ENCODE measurements at places on chromosomes 12 and 14.

GRCh38 chr12:130981074-130981742 lies 27.5 kb downstream of the ADGRD1 start:
- no peak for DNase-seq

GRCh38 chr12:40446385-40446784 lies 221.6 kb downstream of the LRRK2 start:
- DNase-seq, result no peak

GRCh38 chr14:33674927-33675326 lies 275.9 kb downstream of the EGLN3 start:
- DNase-seq, result no peak

GRCh38 chr12:100187068-100187467 lies 13.5 kb upstream of the ACTR6 start:
- DNase-seq, result no peak

DNA sequence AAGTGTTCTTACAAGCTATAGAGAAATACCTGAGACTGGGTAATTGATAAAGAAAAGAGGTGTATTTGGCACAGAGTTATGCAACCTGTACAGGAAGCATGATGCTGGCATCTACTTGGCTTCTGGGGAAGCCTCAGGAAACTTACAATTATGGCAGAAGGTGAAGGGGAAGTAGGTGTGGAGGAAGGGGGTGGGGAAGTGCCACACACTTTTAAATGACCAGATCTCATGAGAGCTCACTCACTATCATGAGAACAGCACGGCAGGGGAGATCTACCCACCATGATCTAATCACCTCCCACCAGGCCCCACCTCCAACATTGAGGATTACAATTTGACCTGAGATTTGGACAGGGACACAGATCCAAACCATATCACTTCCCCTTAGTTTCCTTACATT lies 32.8 kb downstream of the TSHR start:
- DNase-seq, result no peak

- DNase-seq, result no peak
These were observed 91.8 kb upstream of the BCL11B start for GRCh38 chr14:99363616-99364290.

- DNase-seq, result no peak
These were observed 3.0 kb downstream of the BMAL2 start for GRCh38 chr12:27335364-27336281.

GRCh38 chr14:103500148-103500990 lies 22.3 kb downstream of the CKB start:
- peak; percentile 81 for DNase-seq

DNA sequence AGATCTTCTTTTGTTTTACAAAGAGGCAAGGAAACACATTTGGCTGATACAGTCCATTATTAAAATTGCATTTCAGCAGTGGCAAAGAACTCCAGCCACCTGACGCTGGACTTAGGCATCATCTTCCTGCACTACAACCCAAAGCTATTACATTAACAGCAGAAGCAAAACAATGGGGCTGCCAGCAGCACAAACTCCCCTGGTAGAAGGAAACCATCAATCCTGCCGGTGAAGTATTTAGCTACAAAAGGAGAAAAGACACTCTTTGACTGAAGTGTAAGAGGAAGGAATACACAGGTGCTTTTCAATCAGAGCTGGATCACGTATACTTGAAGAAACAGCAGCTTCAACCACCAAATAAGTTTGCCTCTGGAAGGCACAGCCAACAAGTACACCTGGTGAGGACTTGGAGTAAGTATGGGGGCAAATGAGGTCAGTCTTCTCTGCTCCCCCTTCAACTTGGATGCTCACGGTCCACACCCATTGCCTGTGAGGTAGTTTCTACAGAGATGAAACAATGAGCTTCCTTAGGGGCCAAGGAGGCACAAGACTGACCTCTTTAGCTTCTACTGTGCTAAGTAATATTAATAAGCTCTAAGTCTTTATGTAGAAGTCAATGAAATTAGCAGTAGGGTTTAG lies 125.9 kb upstream of the FOXN3 start:
- DNase-seq, result no peak

GRCh38 chr12:118436002-118436730 lies 59.8 kb downstream of the SUDS3 start:
- no peak for DNase-seq

- no peak for DNase-seq
These were observed 161.6 kb upstream of the HIF1A start for GRCh38 chr14:61533513-61534255.

DNA sequence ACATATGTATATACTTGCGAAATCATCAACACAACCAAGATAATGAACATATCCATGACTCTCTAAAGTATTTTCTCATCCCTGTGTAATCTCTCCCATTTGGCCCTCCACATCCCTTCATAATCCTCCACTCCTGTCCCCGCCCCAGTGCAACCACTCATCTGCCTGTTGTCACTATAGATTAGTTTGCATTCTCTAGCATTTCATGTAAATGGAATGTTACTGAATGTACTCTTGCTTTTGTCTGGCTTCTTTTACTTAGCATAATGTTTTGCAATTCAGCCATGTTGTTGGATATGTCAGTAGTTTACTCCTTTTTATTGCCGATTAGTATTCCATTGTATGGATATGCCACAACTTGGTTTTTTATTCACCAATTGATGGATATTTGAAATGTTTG lies 99.1 kb downstream of the BICD1 start:
- DNase-seq, result no peak

DNA sequence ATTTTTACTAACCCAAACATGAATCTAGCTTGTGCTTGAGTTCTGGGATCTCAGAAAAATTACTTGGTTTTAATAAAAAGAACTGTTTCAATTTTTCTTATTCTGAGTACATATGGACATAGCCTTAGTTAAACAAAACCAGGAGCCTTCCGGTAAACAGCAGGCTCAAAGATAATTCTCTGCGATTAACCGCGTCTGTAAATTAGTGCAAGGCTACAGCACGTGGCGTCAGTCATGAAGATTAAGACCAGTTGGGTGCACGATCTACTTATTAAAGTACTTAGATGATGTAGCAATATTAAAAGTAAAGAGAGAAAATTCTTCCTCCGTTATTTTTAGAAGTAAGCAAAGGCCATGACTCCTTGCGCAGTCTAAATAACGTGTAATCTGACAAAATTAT lies 700 bp downstream of the KCNJ8 start:
- DNase-seq, result no peak

GRCh38 chr14:42535397-42535796 lies 928.7 kb downstream of the LRFN5 start:
- DNase-seq, result no peak

- no peak for DNase-seq
These were observed 122.8 kb downstream of the VRK1 start for GRCh38 chr14:96920023-96920422.

DNA sequence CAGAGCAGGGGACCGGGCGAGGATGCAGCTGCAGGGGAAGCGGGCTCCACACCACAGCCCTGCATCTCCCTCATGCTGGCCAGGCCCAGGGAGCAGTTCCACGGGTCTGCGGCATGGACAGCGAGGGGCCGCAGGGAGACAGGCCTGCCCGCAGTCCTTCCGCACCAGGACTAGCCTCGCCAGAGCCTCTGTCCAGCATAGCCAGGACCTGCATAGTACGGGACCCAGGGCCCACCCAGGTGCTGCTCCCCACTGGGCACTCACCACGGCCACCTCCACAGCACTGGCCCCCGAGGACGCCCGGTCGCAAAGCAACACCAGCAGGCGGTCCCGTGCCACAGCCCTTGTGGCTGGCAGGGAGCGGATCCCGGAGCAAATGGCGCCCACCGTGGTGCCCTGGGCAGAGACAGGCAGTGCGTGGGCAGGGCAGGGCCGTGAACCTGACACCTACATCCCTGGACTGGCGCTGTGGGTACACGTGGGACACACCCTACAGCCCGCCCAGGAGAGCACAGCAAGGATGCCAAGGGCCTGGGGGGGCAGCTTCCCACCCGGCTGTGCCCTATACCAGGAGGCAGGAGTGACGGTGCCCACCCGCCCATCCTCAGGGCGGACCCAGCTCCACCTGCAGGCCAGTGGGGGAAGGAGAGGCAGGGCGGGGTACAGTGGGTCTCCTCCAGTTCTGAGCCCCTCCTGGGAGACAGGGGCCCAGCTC lies 23.8 kb downstream of the JAG2 start:
- no peak for DNase-seq

- DNase-seq, result no peak
These were observed 117.2 kb downstream of the TTC7B start for GRCh38 chr14:90699016-90699415.

GRCh38 chr14:92665661-92666110 lies 82.7 kb downstream of the LGMN start:
- DNase-seq, result no peak

GRCh38 chr12:4308334-4308950 lies 12.6 kb upstream of the TIGAR start:
- no peak for DNase-seq

- no peak for DNase-seq
These were observed 40.3 kb downstream of the EVL start for GRCh38 chr14:100105357-100106169.

DNA sequence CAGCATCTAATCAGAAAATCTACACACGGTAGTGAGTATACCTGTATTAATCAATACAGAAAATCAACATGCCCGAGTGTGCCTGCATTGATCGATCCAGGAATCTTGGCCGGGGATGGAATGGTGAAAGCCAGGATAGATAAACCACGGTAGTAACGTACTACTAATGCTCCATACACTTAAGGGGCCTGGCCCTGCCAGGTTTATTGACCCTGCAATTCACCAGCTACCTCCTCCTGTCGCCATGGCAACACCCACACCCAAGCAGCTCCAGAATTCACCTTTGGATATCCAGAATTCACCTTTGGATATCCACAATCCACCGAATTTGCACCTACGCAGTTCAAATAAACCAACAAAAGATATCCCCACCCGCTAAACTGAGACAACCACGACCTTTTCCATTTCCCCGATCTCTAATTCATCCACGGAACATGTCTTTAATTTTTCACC lies 14.8 kb upstream of the CALM1 start:
- no peak for DNase-seq

DNA sequence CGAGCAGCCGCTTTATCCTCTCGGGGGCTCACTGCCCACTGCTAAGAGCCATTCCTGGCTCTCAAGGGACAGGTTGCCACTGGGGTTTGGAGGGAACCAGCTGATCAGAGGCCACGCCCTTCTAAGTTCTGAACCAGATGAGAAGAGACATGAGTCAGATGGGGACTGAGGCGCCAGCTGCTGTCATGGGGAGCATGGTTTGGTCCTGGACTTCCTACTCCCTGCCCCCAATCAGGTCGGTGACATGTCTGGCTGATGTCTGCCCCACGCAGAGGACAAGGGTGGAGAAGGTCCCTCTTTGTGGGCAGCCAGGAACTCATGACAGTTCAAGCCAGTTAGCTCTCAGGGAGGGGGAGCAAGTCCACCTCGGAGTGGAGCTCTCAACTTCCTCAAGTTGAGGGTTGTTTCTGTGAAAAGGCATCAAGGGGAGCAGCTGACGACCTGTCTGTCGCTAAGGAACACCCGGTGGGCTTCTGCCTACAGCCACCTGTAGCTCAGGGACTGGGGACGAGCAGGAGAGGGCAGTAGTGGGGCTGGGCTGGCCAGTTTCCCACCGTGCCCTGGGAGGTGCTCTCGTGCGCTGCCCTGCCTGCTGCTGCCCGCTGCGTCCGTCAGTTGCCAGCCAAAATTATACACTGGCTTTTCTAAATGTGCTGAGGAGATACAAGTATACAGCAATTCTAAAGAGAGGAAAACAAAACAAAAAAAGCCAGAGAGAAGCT lies 20.5 kb downstream of the PSMC1 start:
- no peak for DNase-seq

DNA sequence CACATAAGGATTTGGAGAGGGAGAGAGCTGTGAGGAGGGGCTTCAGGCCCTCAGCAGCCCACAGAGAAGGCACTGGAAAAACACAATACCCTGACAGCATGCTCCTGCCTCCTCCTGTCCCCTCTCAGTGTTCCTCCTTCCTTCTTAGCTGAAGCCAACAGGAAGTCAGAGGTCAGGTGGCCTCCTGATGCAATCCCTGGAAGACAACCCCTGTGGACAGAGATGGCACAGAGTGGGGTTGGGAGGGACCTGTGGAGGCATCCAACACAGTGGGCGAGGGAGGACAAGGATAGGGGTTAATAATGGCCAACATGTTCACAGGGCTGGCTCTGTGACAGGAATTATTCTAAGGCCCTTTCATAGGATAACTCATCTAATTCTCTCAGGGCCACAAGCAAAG lies 15.4 kb upstream of the IFI27L2 start:
- peak; percentile 4 for DNase-seq

- no peak for DNase-seq
These were observed 12.4 kb downstream of the SMIM41 start for GRCh38 chr12:52091869-52092268.

DNA sequence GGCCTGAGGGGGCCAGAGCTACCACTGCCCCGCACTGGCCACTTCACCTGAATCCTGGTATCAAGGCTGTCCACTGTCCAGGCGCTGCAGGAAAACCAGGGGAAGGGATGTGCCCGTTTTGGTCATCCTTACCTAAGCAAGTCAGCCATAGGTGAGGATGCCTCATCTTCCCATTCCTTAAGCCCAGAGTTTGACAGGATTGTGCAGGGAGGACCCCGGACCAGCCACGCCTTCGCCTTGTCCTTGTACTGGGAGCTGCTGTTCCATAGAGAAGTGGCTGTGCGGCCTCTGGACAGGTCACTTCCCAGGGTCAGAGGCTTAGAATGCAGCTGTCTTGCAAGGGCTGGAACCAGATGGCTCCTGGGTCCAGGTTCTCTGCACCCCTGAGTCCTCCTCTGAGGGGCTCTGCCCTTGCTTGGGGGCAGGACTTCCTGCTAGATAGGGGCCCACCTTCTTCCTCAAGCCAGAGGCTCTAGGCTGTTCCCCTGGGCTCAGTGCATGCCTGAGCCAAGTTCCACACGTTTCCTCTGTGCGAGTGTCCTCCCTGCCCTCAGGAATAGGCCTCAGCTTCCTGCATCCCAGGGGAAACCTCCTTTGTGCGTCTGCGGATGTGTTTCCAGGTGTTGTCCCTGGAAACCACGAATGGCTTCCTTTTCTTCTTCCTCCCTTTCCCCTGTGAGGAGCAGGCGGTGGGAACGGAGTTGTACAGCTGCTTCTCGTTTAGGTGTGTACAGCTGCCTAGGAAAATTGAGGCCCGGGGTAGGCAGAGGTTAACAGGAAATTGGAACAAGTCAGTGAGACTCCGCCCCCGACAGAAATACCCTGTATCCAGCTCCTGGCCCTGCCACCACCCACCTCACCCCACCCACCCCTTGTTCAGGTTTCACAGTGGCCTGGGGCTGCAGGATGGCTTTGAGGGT lies 54.3 kb upstream of the RIN3 start:
- no peak for DNase-seq

DNA sequence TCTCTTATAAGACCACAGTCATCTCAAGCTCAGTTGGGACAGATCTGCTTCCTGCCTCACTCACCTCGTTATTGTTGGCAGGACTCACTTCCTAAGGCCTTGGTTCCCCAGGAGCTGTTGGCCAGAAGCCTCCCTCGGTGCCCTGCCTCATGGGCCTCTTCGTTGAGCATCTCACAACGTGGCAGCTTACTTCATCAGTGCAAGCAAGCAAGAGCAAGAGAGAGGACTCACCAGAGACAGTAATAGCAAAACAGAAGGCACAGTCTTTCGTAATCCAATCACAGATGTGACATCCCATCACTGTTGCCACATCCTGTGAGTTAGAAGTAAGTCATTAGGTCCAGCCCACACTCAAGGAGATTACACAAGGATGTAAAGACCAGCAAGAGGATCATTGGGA lies 5.1 kb upstream of the NUMB start:
- DNase-seq, result peak; percentile 75
